IPS DF 6.9 (cell line): ENCODE measurements at places on chromosomes 16 and 17.

- no peak for DNase-seq
These were observed 89.2 kb downstream of the AMFR start for GRCh38 chr16:56336071-56336688.

DNA sequence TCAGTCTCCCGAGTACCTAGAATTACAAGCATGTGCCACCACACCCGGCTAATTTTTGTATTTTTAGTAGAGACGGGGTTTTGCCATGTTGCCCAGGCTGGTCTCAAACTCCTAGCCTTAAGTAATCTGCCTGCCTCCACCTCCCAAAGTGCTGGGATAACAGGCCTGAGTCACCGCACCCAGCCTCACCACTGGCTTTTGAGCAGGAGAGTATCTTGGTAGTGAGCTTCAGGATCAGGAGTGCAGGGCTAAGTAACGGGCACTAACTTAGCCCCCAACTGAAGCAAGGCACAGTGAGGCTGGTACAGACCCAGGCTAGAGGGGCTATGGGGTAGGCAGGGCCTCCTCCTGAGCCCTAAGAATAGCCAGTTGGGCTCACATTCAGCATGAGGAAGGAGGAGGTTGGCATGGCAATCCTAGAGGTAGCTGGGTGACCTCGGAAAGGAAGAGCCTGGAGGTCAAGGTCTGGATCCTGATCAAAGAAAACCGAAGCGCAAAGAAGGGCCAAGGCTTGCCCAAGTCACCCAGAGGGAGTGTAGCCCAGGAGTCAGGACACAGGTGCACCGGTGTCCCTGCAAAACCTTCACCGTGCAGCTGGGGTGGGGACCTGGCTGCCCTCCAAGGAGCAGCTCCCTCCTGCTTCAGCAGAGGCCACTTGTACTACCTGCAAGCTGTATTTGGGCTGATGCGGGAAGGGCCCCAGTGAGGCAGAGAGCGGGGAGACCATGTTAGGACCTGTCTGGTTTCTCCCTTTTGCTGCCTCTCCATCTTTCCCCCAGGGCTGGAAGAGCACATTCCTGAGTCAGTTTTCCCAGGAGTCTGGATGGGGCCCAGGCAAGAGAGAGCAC lies 1.3 kb upstream of the ADGRG5 start:
- DNase-seq = no peak

- DNase-seq = peak; percentile 33
These were observed 392.9 kb upstream of the EEF2KMT start for GRCh38 chr16:5490499-5490898.

DNA sequence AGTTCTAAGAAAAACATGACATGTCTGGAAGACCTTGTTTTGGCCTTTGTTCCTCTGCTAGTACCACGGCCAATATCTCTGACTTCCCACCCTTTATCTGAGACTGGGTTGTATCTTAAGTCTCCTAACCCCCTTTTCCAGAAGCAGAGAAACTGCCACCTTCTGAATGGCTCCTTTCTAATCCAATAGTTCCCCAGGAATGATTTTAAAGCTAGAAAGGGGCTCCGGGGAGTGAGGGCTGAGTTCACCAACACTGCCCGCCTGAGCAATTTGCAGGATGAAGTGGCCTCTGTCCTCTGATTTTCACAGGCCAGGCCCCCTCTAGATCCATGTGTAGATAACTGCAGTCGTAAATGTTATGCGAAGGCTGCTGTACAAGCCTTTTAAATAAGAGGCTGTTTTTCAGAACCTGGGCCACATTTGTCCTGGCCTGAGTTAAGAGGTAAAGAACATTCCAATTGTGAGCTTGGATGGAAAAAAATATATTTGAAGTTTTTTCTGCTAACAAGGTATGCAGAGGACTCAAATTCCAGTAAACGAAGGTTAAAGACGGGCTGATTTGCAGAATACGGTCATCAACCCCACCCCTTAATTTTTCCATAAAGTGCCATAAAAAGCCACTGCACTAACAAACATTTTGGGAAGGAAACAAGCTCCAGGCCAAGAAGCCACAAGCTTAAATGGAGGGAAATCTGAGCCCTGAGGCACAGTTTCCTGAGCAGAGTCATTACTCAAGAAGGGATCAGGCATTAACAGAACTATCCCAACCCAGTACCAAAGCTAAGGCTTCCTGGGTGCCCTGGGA lies 117.0 kb upstream of the MAF start:
- DNase-seq = no peak

DNA sequence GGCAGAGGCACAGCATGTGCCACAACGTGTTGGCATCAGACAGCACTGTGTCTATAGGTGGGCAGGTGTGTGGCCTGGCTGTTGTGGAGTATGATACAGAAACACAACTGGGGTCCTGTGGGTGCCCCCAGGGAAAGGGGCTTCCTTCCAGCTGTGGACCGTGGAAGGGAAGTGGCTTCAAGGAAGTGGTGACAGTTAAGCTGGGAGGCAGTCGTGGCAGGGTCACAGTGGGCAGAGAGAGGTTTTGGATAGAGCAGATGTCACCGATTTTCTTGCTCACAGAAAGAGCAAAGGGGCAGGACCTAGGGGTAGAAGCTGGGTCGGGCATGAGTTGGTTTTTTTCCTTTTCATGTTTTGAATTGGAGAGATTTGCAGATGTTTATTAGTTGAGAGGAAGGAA lies 11.2 kb upstream of the ORAI3 start:
- no peak for DNase-seq

DNA sequence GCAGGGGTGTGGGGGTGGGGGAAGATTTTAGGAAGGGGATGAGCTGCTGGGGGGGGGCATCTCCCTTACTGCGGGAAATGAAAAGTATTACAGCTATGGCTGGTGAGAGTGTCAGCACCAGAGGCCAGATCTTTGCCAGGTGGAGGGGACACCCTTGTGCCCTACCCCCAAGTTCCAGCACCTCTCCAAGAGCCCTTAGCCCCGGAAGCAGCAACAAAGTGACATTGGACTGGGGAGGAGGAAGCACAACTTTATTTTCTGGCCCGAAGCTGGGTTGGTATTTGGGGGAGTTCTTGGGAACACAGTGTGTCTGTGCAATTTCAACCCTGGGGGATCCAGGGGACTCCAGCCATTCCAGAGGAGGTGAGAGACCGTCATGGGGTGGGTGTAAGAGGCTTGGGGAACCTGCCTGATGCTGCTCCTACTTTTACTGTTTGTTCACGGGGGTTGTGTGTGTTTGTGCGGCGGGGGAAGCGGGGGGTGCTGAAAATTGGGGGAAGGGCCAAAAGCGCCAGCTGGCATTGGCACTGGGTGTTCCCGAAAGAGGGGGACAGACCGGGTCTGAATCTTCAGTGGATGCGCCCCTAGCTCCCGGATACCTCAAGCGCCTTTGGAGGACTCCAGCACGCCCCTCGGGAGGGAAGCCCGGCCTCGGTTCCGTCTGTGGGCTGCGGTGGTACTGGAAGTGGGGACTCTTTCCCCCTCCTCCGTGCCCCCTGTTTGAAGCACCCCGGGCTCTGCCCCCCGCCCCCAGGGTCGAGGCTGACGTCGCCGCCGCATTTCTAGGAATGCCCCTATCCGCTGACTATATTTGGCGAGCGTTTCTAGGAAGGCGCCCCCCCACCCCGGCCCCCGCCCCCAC lies 230.3 kb downstream of the MRTFB start:
- DNase-seq = no peak

DNA sequence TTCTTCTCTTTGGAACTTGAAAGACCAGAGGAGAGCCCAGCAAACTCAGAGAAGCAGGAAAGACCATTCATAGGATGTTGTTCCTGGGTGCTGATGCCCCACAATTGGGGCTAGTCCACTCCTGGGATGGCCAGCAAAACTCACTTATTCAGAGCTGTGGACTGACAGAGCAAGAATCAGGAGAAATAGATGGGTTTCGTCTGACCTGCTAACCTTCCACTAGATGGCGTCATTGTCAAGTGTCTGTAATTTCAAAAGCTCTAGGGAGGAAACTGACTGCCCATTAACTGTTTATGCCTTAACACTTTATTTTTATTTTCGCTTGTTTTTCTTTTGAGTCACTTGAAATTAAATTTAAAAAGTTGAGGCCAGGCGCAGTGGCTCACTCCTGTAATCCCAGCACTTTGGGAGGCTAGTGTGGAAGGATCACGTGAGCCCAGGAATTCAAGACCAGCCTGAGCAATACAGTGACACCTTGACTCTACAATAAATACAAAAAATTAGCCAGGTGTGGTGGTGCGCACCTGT lies 28.7 kb upstream of the MILR1 start:
- no peak for DNase-seq

- DNase-seq = no peak
These were observed 3.4 kb downstream of the ALDOA start for GRCh38 chr16:30068750-30069610.

DNA sequence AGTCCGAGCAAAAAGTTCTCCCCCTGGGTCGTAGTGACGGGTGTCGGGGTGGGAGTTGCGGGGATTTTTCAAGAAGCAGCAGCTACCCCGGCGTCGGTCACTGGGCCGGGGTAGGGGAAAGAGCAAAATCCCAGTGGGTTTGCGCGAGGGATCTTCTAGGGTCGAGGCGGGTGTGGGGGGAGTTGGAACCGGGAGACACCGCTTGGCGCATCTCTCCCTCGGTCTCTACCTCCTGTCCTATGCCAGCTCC lies 2.3 kb upstream of the UBTF start:
- no peak for DNase-seq

GRCh38 chr16:82965808-82966207 lies 339.0 kb downstream of the CDH13 start:
- DNase-seq = no peak

- DNase-seq = no peak
These were observed 24.2 kb downstream of the KATNB1 start for GRCh38 chr16:57759541-57760356.

DNA sequence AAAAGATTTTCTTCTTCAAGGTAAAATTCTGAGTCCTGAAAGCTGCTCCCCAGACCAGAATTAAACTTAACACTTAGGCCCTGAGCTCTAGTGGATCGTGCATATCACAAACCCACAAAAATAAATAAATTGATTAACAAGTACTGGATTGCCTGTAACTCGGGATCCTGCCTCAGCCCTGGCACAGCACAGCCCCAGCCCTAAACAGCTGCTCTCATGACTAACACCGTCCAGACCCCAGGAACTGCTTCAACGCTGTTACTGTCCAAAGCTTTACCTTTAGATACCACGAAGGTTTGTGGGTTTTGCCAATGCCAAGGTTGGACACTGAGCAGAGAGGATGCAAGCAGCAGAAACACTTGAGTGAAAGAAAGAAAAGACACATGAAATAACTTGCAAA lies 172.5 kb downstream of the COPRS start:
- DNase-seq = no peak

DNA sequence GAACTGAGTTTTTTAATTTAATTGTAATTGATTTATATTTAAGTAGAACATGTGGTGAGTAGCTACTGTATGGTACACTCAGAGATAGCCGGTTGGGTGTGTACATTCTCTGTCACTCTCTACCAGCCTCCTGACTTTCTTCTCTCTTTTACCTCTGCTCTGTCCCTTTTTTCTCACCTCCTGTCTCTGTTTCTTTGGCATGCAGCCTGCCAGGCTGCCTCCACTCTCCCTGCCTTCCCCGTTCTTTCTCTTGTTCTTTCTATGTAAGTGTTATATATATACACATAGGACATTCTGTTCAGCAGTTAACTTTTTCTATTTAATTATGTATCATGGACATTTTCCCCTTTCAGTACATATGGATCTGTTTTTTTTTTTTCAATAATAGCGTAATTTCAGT lies 50.8 kb downstream of the MRTFB start:
- no peak for DNase-seq

DNA sequence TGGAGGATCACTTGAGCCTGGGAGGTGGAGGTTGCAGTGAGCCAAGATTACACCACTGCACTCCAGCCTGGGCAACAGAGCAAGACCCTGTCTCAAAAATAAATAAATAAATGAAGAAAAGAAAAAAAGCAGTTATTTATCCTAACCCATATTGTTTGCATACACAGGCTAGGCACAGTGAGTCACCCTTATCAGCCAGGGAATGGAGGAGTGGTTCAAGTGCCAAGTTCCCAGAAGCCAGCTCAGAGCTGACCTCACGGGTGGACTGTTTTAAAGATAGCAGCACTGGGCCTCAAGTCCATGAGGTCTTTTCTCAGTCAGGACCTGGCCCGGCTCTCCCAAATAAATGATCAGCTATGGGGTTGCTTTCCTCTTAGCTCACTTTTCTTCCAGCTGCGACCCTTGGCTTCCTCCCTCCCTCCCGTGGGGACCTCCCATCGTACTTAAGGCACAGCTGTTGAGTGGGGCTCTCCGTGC lies 22.6 kb upstream of the MGAT5B start:
- no peak for DNase-seq

- no peak for DNase-seq
These were observed 17.1 kb upstream of the VWA3A start for GRCh38 chr16:22075043-22075757.

DNA sequence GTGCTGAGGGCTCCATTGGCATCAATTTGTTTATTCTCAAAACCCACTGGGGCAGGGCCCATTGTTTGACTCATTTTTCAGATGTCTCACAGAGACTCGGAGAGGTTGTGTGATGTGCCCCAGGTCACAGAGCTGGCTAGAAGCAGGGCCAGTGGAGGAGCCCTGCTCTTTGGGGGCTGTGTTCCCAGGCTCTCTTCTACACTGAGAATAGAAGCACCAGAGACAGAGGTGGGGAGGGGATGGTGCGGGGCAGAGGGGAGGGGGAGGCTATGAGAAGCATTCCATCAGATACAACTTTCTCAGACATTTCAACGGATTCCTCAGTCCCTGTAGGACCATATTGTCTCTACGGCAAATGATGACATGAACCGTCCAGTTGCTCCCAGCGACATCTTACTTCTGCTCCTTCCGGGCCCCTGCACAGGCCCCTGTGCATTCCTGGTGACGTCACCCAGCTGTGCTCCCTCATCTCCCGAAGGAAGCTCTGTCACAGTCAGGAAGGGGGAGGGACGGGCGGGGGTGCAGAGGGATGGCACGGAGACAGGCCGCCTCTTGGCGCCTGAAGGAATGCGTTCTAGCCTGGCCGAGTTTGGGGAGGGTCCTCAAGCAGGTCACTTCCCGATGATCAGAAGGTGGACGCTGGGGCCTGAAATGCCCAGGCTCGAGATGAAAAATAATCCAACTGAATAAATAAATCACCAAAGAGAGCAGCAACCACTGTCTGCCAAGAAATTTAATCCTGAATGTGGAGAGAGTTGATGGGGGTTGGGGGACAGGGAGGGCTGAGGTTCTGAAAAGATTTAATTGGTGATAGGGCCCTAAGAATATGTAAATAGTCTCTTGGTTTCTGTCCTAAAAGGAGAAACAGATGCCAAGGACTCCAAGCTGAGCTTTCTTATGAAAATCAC lies 114.1 kb downstream of the NOG start:
- DNase-seq = no peak

GRCh38 chr17:73429440-73430164 lies 117.8 kb upstream of the CDC42EP4 start:
- peak; percentile 63 for DNase-seq
